GM10248 (cell line): ENCODE measurements at places on chromosomes 7 and 10.

DNA sequence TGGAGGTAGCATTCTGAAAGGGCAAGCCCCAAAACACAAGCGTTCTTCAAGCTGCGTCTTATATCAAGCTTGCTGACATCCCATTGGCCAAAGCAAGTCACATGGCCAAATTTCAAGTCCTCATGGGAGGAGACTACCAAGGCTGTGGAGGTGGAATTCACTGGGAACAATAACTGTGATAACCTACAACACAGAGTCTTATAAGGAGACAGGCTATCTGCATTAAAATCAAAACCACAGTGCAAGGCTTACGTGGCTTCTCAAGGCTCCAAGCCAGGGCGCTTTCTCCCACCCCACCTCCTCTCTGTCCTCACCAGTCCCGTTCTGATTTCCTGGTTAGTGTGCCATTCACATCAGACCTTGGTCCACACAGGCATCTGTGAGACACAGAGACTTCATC lies 39.4 kb downstream of the ADRB1 start:
- DNase-seq, result no peak

GRCh38 chr10:49407151-49407550 lies 11.3 kb upstream of the DRGX start:
- DNase-seq, result no peak

DNA sequence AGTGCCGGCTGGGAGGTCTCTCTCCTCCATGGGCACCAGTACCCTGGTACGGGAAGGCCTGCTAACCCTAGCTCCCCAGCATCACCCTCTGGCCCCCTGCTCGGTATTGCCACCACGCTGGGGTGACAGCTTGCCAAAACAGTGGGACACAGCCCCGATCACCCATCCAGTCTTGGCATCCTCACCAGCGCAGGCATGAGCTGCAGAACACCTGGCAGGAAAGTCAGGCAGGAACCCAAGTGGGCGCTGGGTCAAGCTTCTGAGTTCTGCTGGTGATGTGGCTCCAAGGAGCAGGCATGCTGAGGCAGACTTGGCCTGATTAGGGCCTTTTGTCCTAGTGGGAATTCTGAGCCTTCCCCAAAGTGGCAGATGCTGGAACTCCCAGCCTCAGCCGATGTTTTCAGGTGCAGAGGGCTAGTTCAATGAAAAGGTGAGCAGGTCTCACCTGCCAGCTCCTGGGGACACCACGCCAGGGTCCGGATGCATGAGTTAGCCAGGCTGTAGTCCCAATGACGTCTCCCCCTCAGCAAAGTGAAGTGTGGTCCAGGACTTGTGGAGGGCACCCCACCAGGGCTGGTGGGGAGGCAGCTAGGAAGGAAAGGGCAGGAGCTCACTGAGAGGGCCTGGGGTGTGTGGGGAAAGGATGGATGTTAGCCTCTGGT lies 8.5 kb upstream of the ZNF22 start:
- no peak for DNase-seq

DNA sequence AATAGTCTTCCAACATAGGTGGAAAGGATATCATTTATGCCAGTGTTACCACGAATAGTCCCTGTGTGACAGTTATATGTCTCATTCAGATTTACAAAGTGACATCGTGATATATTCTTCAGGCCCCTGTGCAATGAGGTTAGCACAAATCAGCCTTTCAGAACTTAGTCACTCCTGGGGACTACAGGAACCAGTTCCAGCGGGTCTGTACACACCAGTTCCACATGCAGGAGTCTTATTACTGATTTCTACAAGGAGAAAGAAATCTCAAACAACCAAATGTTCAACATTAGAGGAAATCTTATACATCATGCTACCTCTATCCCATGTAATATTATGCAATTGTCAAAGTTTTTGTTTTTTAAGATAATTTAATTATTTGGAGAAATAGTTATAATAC lies 4.4 kb upstream of the WDR91 start:
- DNase-seq, result no peak

- DNase-seq, result no peak
Measured at GRCh38 chr10:44883593-44884331, 27.4 kb upstream of the TMEM72 start.
